Osteoblast (primary cell): ENCODE measurements at places on chromosomes 16 and 17. TPM values are rescaled to one million over a fixed set of nuclear protein-coding genes. Genes with fewer than 3 reads are reported as not detected.
A peak's percentile ranks its signal among the peaks of the same experiment; 100 is the strongest.

- H3K4me3 ChIP-seq, result no peak overlapping the region
- peaks cover 12% of the 10 kb centered on the region for H3K4me1 ChIP-seq
- no peaks in the 10 kb centered on the region for H3K36me3 ChIP-seq
- DNase-seq, result peak; percentile 61
- no peak overlapping the region for H3K27ac ChIP-seq
These were observed 91.1 kb downstream of the SSH2 start for GRCh38 chr17:29838961-29839360.

DNA sequence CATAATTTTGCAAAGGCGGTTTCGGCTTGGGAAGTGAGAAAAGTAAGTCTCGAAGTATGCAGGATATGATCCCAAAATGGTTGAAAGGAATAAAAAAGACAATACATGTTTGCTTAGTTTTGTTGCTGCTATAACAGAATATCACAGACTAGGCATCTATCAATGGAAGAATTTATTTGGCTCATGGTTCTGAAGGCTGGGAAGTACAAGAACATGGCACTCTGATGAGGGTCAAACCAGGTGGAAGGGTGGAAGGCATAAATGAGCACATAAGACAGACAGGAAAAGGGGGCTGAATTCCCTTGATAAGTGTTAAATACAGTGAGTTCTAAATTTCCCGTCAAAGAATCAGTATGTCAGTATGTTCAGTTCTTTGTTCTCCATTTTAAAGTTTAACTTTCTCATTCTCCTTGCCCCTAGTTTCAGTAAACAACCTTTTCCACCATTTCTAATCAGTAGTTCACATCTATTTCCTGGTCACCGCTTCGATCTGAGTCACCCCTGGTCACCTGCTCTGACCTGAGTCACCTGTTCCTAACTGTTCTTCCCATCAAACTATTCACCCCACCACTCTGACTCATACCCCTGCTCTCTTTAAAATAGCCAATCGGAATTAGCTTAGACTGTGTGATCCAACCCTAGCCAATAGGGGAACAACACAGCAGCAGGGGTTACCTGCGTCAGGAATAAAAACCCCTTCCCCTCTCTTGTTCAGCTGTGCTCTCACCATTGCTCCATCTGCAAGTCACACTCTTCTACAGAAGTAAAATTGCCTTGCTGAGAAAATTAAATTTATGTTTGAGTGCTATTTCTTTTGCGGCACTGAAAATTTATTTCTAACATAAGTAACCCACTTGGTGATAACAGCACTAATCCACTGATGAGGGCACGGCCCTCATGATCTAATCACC lies 240.8 kb downstream of the STX8 start:
- H3K27ac ChIP-seq, result no peak overlapping the region
- no peak for DNase-seq
- no peaks in the 10 kb centered on the region for H3K36me3 ChIP-seq
- H3K4me1 ChIP-seq, result no peaks in the 10 kb centered on the region
- H3K27me3 ChIP-seq, result no peaks in the 10 kb centered on the region

DNA sequence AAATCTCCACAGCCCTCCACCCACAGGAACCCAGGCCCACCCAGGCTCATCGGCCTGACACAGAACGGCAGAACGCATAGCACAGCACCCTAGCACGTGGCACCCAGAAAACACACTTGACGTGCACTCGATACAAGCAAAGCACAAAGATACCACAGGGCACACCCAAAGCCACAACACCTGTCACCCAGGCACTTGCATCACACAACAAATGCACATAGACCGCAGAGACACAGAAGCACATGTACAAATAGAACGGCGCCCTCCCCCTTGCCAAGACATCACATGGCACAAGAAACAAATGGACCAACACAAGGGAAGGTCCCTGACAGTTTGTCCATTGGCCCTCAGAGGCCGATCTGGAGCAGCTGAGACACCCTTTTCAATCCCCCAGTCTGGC lies 147.7 kb upstream of the WSCD1 start:
- no peaks in the 10 kb centered on the region for H3K4me1 ChIP-seq
- no peaks in the 10 kb centered on the region for H3K36me3 ChIP-seq
- DNase-seq, result no peak

DNA sequence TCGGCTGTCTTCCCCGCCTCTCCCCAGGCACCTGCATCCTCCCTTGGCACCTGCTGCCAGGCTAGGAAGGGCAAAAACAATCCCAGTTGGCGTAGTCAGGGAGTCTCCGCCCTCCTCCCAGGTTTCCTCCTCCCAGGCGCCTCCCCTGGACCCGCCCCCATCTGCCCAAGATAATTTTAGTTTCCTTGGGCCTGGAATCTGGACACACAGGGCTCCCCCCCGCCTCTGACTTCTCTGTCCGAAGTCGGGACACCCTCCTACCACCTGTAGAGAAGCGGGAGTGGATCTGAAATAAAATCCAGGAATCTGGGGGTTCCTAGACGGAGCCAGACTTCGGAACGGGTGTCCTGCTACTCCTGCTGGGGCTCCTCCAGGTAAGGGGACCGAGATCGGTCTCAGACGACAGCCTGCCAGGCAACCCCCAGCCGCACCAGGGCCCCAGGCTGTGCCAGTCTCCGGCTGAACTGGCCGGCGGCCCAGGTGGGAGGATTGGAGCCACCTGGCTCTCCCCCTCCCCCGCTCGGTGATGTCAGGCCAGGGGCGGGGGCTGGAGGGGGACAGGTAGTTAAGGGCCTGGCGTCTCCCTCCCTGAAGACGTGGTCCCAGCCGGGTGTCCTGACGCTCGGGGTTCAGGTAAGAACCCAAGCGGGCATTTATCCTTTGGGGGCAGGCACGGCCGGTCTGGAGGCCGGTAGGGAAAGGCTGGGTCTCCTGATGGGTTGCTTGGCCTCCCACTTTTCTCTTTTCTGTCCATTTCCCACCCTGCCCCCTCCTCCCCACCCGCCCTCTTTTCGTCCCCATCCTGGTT lies at the start of gene GRB7:
Gene GRB7, plus strand, starts transcription at position 179 of the 808 bp plus-strand sequence. CDS start 4,364 bp downstream, outside the sequence.
- H3K4me3 ChIP-seq, result peak within 1 kb of the TSS; percentile 55
- H3K27me3 ChIP-seq, result peaks cover 18% of the 10 kb centered on the region
- peak; percentile 90 for DNase-seq
- peaks cover 19% of the 10 kb centered on the region for H3K4me1 ChIP-seq
- H3K27ac ChIP-seq, result no peak within 1 kb of the TSS

DNA sequence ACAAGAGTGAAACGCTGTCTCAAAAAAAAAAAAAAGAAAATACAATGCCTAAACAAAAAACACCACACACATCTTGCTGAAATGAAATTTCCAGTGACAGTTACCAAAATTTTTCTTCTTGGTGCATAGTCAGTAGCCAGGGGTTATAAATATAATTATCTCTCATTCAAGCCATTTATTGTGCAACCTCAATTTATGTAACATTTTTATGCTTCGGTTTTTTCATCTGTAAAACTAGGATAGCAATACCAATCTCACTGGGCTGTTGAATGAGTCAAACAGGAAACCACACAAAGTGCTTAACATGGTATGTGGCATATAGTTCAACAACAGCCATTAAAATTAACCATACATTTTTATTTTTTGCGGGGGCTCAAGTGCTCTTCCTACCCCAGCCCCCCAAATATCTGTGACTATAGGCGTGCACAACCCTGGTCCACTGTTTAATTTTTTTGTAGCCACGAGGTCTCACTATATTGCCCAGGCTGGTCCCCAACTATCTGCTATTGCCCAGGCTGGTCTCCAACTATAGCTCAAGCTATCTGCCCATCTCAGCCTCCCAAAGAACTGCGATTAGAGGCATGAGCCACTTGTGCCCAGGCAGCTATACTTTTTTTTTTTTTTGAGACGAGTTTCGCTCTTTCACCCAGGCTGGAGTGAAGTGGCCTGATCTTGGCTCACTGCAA lies 2.6 kb downstream of the COG4 start:
- no peak overlapping the region for H3K4me3 ChIP-seq
- H3K27ac ChIP-seq, result peak overlapping the region; percentile 9
- peaks cover 28% of the 10 kb centered on the region for H3K36me3 ChIP-seq
- no peaks in the 10 kb centered on the region for H3K27me3 ChIP-seq
- H3K4me1 ChIP-seq, result peaks cover 28% of the 10 kb centered on the region

- H3K4me3 ChIP-seq, result no peak overlapping the region
- no peak for DNase-seq
- H3K36me3 ChIP-seq, result no peaks in the 10 kb centered on the region
- H3K27ac ChIP-seq, result no peak overlapping the region
These were observed 64.7 kb downstream of the SOX9 start for GRCh38 chr17:72185564-72185963.

- H3K27me3 ChIP-seq, result no peaks in the 10 kb centered on the region
- peaks cover 12% of the 10 kb centered on the region for H3K4me1 ChIP-seq
- no peak overlapping the region for H3K4me3 ChIP-seq
- peak; percentile 53 for DNase-seq
- H3K27ac ChIP-seq, result no peak overlapping the region
These were observed 41.7 kb downstream of the PEMT start for GRCh38 chr17:17549732-17550366.

DNA sequence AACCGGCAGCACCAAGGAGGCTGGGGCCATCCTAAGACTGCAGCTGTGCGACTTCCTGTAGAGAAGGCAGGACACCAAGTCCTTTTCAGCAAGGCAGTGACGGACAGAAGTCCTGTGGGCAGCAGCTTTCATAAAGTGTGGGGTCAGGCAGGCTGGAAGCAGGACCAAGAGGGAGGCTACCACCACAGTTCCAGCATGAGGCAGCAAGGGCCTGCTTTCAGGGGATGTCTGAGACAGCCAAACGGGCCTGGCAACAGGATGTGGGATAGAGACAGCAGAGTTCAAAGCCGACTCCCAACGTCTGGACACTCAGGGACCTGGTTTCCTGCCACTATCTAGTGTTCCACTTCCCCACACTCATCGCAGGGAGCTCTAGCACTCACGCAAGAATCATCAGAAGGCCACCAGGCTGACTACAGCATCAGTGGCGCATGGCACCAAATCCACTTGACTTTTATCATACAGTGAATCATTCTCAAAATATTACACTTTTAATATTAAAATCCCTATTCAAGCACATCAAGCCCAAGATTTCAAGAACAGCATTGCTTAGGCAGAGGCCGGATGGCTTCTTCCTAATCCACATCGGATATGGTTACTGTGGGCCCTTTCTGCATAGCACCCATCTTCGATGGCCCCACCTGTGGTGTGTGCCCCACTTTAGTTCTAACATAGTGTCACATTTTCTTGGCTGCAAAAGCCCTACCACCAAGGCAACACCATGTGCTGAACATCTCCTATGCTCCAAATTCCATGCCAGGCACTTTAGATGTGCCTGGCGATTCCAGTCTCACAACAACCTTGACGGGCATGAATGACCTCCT lies 5.2 kb downstream of the USP7 start:
- H3K4me1 ChIP-seq, result peaks cover 53% of the 10 kb centered on the region
- DNase-seq, result peak; percentile 96
- H3K27ac ChIP-seq, result peak overlapping the region; percentile 80

TOM1L1 gene
- total RNA-seq, result 40.2 and 44.2 TPM in 2 replicates

CNTNAP1 gene
- 18.6 and 19.2 TPM in 2 replicates for total RNA-seq

ACAP1 gene
- total RNA-seq, result 0.59 TPM in 1 of 2 replicates, not detected in the other

ABCC12 gene
- total RNA-seq, result not detected in 2 replicates
